ENCODE measurements at places on chromosomes 2 and 18.

DNA sequence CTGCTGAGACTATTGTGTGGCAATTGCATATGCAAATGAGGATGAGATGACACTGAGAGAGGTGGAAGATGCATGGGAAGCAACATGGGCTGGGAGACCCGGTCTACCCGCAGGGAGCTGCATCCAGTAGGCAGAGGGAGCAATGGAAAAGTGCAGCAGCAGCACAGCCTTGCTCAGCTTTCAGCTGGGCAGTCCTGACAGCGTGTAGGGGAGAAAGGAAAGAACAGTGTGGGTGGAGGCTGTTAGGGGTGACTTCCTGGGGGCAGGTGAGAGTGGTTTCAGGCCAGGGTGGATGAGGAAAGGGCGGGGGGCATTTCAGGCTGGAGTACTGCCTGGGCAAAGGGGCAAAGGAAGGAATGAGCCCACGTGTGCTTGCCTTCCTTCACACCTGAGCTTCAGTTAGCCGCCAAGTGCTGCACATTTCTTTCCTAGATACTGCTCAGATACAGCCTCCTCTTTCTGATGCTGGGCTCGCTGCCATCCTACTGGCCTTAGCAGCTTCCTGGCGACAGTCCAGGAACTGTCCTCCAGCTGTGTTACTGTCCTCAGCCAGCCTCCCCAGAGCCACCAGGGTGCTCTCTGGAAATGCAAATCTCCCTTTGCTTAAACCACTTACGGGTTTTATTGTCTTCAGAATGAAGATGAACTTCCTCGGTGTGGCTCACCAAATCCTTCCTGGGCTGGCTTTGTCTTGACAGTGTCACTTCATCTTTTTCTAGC lies 276.3 kb downstream of the TSN start:
- DNase-seq, result no peak

- no peak for DNase-seq
Observed at GRCh38 chr2:7974936-7975335, 706.9 kb upstream of the ID2 start.

GRCh38 chr18:62453864-62454263 lies 69.0 kb upstream of the ZCCHC2 start:
- DNase-seq, result no peak

- no peak for DNase-seq
Observed at GRCh38 chr2:239532250-239532649, 131.4 kb upstream of the HDAC4 start.

- DNase-seq, result peak; percentile 61
Observed at GRCh38 chr2:41414486-41415230, 633.2 kb upstream of the PKDCC start.

DNA sequence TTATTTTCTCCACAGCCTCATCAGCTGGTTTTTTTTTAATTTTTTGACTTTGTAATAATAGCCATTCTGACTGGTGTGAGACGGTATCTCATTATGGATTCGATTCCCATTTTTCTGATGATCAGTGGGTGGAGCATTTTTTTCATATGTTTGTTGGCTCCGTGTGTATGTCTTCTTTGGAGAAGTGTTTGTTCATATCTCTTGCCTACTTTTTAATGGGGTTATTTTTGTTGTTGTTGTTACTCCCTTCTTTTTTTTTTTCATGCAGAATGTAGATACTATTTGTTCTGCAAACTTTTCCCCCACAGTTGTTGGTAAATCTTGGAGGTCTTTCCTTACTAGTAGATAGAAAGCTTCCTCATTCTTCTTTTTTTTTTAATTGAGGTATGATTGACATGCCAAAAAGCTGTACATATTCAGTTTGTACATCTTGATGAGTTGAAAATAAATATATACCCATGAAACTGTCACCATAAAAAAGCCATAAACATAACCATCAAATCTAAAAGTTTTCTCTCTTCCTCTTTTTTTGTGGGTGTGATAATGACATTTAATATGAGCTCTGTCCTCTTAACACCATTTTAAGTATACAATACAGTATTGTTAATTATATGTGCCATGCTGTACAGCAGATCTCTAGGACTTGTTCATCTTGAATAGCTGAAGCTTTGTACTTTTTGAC lies 21.8 kb upstream of the NT5DC4 start:
- DNase-seq, result no peak

DNA sequence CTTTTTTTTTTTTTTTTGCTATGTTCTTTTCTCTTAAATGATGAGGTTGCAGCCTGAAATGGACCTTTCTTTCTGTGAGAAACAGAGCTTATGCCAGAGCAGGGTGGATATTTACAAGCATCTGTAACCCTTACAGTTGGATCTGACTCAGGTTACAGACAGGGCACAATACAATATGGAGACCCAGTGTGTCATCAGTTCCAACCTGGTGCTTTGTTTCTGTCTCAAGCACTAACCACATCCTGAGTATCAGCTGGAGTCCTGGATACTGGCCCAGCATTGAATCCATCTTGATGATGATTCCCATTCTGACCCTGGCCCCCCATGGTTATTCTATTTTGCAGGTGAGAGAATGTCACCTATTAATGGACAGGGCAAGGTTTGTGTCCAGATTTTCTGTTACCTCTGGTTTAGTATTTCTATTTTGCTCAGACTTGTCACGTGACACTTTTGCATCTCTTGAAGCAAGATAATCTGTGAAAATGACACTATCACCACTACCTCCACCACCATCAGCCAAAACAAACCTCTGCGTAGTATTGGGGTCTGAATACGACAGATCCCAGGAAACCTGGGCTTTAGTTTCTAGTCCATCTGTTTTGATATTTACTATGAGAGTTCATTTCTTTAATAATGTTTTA lies 174.0 kb downstream of the CCDC85A start:
- DNase-seq, result no peak

- peak; percentile 64 for DNase-seq
Observed at GRCh38 chr2:96164459-96165184, 19.4 kb upstream of the DUSP2 start.

GRCh38 chr2:46296840-46297545 lies at the start of gene EPAS1:
EPAS1 (plus strand) TSS chr2:46297407; CDS start chr2:46297912, 505 bp downstream.
- peak; percentile 100 for DNase-seq

DNA sequence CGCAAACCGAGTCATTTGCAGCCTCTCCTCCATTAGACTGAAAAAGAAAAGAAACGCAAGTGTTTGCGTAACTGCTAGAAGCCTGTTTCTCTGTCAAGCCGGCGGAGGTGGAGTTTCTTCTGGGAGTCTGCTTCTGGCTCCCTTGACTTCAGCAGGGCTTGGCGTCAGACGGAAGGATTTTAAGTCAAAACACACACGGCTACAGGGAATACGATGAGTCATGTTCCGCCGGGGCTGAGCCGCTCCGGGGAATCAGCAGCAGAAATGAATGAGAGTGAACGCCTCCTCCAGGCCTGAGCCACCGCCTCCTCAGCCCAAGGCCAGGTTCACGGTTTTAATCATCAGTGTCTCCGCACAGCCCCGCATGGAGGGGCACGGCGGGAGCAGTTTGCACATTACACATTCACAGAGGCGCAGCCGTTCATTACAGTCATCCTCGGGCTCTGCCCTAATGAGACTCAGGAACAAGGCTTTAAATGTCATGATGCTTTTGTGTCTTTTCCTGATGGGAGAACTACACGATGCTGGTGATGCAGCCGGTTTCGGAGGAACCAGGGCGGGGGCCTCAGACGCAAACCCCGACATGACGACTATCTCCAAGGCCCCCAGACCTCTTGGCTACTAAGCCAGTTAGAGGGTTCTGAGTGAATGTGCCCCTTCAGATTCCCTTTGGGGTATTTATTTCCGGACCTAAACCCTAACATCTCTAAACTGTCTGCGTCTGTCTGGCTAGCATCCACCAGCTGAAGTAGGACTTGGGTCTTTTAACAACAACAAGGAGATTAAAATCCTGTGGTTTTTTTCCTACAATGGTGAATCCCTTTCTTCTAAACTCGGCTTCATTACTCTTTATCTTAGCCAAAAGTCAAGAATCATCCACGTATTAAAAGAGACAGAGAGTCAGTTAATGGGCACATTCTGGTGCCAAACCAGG lies 11.1 kb upstream of the SCG2 start:
- DNase-seq, result peak; percentile 77

DNA sequence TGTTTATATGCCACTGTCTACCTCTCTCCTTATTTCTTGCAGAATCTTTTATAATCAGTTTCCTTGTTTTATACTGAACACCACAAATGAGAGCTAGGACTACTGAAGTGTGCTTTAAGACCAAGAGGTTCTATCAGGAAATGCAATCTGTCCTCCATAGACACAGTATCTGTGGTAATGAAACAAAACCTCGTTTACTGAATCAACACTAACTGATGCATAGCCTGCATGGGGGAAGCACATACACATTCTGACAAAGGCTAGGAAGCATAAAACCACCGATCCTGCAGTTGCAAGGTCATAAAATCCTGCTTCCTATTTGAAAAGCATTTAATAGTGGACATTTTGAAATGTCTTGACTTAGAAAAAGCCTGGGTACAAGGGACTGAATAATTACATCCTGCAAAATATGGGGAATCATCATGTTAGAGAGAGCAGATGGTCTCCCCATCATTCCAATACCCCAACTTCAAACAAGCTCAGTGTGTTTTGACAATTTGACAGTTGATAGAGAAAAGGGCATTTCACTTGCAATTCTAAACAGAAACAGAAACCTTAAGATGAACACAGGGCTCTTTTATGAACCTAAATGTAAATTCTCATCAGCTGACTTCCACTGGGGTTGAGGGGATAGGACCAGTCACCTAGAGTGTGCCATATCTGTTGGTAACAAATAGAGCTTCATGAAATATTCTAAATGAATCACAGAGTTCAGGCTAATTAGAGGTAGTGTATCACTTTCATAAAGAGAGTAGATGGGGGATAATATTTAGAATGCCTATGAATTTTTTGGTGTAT lies 1845.6 kb upstream of the PIK3C3 start:
- DNase-seq, result no peak

DNA sequence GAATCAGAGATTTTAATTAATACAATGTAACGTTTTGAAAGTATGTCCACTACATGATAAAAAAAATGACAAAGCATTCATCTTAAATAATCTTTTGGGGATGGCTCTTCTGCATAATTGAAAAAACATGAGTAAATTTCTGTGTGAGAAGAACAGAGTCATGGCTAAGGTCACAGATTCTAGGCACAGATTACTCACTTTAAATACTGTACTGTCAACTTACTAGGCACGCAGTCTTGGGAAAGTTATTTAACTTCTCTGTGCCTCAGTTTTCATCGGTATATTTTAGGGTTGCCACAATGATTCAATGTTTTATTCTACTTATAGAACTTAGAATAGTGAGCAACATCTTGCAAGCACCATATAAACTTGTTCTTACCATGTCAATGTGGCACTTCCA lies 49.2 kb downstream of the TMEFF2 start:
- DNase-seq, result no peak

DNA sequence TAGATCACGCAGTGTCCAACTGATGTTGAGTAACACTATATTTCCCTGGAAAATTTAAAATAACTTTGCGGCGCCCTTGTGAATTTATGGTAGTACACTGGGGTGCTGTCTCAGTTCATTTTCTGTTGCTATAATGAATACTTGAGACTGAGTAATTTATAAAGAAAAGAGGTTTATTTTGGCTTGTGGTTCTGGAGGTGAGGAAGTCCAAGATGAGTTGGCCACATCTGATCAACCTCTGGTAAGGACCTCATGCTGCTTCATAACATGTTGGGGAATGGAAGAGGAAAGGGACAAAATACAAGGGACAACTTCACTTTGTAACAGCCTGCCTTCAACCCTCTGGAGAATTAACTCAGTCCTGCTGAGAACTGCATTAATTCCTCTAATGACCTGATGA lies 36.4 kb downstream of the ACTR3 start:
- no peak for DNase-seq

DNA sequence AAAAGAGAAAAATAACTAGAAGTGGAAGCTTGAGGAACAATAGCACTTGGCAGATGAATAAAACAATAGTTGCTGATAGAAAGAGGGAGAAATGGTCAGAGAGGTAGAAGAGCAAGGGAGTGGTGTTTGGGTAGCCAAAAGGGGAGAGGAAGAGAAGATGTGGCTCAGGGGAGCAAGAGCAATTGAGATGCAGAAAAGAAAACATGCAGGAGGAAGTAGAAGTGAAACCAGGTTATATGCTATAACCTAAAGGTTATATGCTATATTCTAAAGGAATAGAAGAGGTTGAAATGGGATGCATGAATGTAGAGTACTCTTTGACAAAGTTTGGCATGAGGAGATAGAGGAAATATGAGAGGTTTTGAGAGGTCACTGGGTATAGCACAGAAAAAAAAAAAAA lies 759.5 kb downstream of the SATB2 start:
- no peak for DNase-seq

GRCh38 chr2:214542295-214542694 lies 131.4 kb downstream of the VWC2L start:
- DNase-seq, result no peak

DNA sequence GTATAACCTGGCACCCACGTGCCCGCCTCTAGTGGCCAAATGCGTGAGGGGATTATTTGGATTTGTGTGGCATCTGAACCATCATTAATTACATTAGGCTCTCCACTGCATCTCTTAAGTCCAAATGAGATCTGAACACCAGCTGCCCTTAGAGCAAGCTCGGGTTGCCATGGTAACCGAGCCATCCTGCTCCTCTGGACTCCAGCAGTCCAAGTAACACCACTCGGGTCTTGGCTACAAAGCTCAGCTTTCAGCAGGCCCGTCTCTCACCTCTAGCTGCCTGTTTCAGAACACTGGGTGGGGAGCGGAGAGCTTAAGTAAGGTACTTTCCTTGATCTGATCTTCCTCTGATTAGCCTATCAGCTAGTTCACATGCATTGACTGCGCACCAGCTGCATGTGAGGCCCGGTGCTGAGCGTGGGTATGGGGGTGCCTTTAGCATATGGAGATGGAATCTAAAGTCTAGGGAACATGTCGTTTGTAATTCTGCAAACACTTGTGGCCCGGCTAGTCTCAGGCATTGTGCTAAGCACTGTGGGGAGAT lies 14.1 kb upstream of the CYS1 start:
- DNase-seq, result no peak

- no peak for DNase-seq
Observed at GRCh38 chr18:58313491-58314032, 269.5 kb downstream of the NEDD4L start.

GRCh38 chr18:28112056-28112470 lies 64.9 kb downstream of the CDH2 start:
- DNase-seq, result no peak

DNA sequence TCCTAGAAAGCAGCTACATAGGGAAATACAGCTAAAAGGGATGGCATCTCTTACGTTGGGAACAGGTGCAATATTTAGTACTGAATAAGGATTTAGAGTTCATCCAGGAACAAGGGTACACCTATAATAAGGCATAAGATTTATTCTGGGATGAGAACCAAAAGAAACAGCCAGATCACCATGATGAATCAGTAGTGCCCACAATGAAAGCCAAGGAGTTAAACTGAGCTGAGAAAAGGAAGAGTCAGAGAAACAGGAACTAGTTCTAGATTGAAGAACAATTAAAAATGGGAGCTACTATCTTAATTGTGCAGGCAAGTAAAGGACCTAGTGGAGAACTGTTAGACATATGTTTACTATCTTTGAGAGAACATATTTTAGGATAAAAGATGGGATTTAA lies 692.3 kb downstream of the LRP1B start:
- DNase-seq, result no peak

- DNase-seq, result no peak
Observed at GRCh38 chr2:16861111-16861510, 195.5 kb upstream of the CYRIA start.

Measured in iPS-NIHi11 (cell line).